ENCODE measurements at places on chromosomes 1 and 21.
A peak's percentile ranks its signal among the peaks of the same experiment; 100 is the strongest.

GRCh38 chr1:160056648-160057169, 13.3 kb downstream of the KCNJ10 start:
- no peak for DNase-seq

DNA sequence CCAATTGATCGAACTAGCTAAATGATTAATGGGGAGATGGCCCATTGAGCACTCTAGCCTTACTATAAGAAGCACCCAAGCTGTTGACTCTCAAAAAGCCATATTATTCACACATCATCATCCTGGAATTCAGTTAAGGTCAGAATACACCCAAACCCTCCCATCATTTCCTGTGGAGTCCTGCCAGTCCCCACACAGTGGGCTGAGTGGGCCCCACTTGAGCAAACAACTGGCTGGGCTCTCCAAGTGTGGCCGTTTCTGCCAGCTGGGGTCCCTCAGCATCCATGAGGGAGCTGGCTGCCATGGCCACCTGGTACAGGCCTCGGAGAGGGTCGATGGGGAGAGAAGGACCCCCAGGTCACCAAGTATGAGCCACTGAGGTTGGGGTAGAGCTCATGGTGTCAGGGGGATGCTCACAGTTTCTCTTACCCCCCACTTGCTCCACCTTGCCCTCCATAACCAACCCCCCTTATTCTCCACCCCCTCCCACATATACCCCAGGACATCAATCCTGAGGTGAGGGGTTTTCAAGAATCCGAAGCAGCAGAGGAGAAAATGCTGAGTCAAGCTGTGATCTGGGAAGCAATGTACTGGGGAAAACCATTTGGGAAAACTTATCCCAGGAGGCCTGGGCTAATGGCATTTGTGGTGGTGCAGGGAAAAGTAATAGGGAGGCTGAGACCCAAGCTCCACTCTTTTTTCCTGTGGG, 60.3 kb downstream of the UBE2T start:
- no peak for DNase-seq

DNA sequence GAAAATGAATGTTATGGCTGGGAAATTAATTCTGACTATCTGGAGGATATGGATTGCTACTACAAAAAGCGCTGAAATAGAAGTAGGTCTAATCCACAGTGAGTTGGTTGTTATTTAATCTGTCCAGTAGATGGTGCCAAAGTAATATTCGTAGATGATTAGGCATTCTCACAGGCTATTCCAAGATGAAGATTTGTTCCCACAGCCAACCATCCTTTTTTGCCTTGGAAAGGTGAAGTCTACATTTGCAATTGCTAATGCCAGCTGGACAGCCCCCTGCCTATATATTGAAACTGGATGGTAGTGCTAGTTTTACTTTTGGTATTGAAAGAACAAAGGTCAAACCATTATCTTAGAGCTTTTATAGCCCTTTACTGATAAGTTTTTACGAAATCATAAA, 43.8 kb downstream of the RBM11 start:
- no peak for DNase-seq

DNA sequence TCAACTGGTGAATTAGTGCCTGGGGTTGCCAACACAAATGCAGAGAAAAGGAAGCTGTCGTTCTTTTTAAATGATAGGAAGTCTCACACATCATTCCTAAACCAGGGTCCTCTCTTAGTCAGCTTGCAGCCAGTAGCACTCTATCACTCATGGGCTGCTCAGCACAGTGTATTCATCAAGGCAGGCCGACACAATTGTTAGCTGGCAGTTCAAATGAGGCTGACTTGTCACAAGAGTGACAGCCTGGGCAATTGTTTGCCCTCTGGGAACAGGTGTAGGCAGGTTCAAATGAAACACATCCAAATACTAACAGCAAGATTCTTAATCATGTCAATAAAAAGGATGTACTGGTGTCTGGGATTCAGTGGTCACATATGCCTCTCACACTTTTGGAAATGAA, 76.9 kb downstream of the ERICH3 start:
- DNase-seq = no peak

- DNase-seq = no peak
Observed at GRCh38 chr1:237507005-237507404, 383.7 kb downstream of the ZP4 start.

DNA sequence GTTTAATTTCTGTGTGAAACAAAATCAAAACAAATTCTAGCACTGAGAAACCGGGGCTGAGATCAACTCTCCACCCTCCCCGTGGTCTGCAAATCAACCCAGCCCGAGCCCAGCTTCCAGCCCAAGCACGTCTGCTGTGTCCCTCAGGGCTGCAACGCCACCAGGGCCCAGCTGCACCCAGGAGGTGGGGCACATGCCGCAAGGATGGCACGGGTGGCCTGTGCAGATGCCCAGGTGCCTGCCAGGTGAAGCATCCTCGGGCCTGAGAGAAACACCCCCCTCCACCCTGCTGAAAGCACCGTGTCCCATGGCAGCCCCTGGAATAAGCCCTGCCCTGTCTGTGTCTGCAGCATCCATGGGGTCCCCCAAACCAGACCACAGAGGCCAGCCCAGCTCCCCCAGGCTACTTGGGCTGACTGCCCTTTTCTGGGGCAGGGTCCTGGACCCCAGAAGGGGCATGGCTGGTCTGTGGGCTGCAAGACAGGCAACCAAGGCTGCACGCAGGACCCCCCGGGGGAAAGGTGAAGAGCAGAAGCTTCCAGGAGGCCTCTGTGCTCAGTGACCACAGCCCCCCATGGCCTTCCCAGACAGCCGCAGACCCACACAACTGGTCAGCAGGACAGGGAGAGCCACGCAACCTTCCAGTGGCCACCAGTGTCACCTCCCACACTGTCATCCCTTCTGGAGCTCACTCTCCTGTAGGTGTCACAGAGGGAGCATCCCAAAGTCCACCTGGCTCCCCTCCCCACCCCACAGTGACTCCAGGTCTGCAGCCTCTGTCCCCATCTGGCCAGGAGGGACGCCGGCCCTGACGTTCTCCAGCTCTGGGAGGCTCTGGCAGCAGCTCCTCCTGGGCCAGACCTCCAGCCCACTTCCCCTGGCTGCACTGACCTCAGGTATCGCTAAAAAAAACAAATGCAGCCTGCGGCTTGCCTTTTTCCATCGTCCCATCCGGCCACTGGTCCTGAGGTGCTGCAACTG, 7.7 kb downstream of the WNT9A start:
- no peak for DNase-seq

DNA sequence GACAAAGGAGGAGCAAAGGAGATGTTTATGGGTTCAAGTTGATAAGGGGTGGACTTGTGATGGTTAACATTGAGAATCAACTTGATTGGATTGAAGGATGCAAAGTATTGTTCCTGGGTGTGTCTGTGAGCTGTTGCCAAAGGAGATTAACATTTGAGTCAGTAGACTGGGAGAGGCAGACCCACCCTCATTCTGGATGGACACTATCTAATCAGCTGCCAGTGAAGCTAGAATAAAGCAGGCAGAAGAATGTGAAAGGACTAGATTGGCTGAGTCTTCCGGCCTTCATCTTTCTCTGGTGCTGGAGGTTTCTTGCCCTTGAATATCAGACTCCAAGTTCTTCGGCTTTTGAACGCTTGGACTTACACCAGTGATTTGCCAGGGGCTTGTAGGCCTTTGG, 98.7 kb upstream of the DAB1 start:
- no peak for DNase-seq

DNA sequence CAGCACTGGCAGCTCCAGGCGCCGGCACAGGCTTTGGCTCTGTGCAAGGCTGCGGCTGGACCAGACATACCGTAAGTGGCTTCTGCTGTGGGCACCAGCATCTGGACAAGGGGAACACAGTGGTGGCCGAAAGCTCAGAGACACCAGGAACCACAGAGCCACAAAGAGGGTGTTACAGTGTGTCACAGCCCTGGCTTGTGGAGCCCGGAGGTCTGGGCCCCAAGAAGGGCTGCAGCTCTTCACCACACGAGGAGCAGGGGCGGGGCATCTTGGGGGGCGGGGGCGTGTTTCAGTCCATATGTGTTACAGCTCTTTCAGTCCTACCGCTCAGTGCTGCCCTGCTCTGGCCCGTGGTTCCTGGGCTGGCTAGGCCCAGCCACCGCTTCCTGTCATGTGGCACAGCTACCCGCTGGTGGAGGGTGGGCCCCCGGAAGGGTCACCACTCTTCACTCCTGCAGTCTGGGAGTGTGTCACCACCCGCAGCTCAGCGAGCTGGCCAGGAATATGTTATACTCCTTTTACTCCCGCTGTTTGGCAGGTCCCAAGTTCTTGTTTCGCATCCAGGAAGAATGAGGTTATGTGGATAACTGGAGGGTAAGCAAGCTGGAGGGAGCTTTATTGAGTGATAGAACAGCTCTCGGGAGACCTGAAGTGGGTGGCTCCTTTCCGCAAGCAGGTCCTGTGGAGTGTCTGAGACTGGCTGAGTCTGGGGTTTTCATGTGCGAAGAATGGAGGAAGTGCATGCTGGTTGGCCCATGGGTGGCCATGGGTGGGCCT, 3.3 kb upstream of the LSM10 start:
- peak; percentile 28 for DNase-seq

DNA sequence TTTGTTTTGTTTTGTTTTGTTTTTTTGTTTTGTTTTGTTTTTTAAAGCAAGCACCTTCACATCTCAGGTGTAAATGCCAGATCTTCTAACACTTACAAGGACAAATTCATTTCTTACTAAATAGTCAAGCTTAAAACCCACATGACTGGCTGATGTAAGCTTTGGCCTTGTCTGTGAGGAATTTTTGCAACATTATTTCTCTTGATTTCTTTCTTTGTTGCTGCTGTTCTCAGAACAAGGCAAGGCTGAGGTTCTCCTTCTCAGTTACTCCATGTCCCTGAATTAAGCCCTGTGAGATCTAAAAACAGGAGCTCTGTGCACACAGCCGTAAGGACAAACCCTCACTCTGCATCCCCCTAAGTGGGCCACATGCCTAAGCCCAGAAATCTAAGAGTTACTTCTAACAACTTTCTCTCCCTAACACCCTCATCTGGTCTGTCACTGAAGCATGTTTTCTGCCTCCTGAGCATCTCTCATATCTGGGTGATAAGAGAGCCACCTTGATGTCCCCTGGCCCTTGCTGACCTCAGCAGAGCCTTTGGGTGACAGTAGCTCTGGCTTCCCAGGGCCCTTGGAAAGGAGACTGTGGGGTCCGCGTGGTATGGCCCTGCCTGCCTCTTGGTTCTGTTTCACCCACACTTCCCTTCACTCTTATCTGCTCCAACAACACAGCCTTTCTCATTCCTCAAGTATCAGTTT, 81.2 kb upstream of the HOOK1 start:
- DNase-seq = no peak

DNA sequence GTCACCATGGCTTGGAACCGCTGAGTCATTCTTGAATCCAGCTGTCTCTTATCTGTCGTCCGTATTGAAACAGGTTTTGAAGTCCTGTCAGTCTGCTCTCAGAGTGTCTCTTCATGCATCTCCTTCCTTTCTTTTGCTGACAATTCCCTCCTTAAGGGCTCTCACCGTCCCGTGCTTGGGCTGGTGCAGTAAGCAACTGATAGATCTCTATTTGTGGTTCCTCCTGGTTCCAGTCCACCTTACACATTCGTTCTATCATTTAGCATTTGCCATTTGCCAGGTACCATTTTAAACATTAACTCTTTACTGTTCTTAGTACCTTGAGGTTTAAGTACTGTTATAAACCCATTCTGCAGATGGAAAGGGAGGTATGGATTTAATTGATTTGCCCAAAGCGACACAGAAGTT, 88.9 kb downstream of the DYRK1A start:
- no peak for DNase-seq

- no peak for DNase-seq
Observed at GRCh38 chr21:35868005-35868868, 192.1 kb downstream of the SETD4 start.

GRCh38 chr21:45615145-45615711, 28.3 kb upstream of the PCBP3 start:
- peak; percentile 82 for DNase-seq

DNA sequence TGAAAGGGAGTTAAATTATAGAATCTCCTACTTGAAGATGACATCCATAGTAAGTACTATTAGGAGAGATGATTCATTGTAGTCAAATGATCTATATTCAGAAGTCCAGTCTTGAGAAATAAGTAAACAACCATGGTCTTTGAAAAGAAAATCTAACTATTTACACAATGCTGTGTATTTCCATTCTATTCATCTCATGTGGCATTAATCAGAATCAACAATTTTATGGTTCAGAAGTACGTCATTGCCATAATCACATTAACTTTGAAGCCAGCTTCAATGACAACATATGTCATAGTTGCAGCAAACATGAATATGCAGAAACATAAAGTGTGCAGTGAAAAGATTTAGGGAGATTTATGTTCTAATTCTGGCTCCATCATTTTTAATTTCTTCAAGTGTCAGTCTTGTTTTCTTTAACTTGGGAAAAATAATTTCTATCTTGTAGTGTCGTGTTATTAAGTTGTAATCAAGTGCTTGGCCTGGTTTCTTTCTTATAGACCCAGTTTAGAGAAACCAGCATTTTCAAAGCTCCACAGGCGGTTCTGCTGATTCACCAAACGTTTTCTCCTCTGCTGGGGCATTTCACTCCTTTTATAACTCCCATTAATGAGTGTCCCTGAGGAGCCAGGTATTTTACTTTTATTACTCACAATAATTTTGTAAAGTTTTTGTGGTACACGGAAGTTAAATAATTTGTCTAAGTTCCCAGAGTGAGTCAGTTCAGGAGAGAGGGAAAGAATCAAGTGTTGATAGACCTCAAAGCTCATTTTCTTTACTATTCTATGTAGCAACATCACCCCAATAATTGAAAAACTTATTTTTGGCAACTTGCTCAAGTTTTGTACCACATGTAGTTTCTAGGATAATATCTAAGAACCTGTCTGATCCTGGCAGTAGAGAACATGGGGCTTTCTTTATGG, 35.9 kb upstream of the PTGS2 start:
- no peak for DNase-seq

DNA sequence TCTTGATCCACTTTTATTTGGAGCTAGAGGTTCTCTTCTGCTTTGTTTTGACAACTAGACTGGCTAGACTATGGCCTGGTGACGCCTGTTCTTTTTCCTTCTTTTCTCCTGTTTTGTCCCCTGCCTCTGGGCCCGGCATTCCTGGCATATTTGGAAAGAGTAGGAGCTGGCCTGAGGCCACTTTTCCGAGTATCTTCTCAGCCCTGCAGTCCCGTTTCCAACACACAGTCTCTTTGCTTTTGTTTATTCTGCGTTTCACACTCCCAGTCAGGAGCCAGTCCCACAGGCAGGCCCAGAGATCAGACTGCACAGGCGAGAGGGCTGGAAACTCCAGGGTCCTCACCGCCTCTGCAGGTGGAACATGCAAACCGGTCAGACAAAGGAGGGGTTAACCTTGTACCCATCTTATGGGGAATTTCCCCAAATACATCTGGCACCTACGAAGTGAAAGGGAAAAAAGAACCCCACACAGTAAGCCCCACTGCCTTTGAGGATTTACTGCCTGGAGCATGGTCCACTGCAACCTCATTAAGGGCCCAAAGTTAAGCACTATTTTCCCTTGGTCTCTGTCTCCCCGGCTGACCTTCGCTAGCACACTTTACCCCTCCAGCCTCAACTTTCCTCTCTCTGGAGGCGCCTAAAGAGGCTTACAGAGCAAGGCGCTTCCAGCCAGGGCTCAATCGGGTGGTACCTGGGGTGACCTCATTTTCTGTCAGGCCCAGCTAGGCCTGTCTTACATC, 141.1 kb downstream of the TOMM20 start:
- DNase-seq = no peak

- DNase-seq = no peak
Observed at GRCh38 chr1:27770293-27770830, 2.7 kb upstream of the STX12 start.

Data from CD4-positive, alpha-beta T cell (primary cell).